Naive thymus-derived CD8-positive, alpha-beta T cell (primary cell): ENCODE measurements at places on chromosomes 13 and 19.

GRCh38 chr19:35144259-35144599, 1.2 kb downstream of the FXYD7 start:
- DNase-seq = no peak

GRCh38 chr19:1429750-1430149, 8.4 kb upstream of the RPS15 start:
- DNase-seq = no peak

- no peak for DNase-seq
These were observed 121.2 kb downstream of the PCCA start for GRCh38 chr13:100209857-100210825.

- DNase-seq = no peak
These were observed 620.6 kb downstream of the GPC6 start for GRCh38 chr13:93847162-93847561.

DNA sequence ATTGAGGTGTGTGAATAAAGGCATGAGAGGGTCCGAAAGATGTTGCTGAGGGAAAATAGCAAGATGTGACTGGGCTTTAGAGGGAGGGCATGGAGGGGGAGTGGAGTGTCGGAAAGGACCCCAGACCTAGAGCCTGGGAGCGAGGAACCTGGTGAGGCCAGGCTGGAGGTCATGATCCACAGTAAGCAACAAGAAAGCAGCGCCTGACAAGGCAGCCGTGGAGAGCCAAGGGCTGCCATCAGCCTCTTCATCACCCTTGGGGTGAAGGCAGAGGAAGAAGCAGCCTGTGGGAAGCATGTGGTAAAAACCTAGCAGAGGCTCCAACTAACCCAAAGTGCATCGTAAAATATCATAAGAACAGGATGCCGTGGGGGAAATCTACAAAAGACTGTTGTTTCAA, 162.8 kb upstream of the SOX1 start:
- DNase-seq = no peak

DNA sequence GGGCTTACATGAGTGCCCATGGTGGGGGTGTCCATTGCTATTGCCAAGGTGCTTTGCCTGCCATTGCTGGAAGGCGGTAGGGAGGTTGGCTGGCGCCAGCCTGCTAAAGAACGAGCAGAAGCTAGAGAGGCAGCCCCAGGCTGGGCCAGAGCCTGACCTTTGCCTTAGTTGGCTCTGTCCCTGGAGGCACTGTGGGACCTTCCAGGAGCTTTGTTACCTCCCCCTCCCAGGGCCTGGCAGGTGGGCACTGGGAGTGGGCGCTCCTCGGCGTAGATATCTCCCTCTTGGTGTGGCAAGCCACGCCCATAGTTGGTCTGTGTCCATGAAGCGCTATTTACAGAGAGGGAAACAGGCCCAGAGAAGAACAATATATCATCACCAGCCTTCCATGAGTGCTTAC, 2.3 kb upstream of the SLC25A42 start:
- DNase-seq = no peak

DNA sequence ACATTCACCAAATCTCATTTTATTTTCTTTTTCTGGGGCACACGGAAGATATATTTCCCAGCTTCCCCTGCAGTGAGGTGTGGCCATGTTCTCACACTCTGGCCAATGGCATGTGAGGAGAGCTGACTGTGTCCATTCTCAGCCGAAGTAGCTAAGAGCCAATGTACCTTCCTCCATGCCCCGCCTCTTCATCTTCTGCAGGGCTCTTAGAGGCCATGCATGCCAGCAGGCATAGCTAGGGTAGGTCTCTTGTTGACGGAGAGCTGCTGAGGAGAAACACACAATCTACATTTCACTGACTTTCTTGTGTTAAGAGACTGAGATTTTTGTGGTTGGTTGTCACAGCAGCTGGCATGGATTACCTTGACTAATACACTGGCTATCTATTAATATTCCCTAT, 9.8 kb upstream of the MICU2 start:
- no peak for DNase-seq

DNA sequence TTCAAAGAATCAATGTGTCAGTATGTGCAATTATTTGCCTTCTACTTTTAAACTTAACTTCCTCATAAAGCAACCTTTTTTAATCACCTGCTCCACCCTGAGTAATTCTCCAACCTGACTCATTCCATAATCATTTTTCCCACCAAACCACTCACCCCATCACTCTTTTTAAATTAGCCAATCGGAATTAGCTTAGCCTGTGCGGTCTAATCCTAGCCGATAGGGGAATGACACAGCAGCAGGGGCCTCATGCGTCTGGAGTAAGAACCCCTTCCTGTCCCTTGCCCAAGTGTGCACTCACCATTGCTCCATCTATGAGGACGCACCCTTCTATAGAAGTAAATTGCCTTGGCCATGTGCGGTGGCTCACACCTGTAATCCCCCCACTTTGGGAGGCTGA, 27.4 kb upstream of the ZNF83 start:
- no peak for DNase-seq

DNA sequence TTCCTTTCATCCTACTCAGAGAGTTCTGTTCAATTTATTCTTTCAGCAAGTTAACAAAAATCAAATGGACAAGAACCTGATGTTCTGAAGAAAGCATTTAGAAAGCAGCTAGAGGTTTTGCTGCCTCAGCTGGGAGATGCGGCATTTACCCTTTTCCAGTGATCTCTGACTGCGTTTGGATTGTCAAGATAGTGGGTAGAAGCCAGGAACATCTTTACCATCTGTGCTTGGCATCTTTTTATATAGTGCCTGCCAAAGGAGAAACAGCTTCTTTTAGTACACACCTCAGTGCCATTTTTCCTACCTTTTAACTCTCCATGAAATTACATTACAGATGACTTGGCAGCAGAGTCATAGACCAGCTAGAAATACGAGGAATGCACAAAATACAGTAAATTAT, 680.8 kb downstream of the SLITRK1 start:
- no peak for DNase-seq

GRCh38 chr13:35769812-35770211, 293.3 kb upstream of the MAB21L1 start:
- DNase-seq = no peak

DNA sequence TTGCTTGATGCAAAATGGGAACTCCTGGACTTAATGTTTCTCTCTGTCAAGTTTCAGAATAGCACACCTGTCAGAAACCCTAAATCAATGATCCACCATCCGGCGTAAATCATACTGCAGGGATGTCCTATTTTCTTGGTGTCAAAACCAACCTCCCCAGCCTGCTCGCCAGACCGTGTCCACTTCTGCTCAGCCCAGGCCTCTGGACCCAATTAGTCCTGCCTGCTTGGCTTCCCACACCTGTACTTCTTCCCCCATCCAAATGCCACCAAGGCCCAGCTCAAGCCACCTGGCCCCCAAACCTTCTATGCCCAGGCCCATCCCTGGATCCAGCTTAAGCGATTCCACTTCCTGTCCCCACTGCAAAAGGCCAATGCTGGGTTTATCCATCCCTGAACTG, 25.1 kb upstream of the PEPD start:
- no peak for DNase-seq

DNA sequence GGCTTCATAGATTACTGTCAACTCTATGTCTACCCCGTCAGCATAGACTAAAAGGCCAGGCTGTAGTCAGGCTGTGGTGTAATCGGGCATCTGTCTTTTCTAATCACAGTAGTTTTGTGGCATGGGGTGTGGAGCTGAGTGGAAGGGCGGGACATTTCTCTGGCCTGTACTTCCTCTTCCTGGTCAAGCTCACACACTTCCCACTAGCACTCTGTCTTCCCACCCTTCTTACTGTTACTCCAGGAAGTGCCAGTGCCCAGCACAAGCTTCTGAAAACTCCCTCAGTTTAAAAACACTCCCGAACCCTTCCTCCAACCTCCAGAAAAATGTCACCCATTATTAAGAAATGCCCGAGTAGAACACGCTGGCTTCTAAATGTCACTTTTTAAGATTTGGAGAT, 229.8 kb downstream of the KLF5 start:
- no peak for DNase-seq

GRCh38 chr13:40922437-40923040, 96.6 kb downstream of the ELF1 start:
- no peak for DNase-seq

DNA sequence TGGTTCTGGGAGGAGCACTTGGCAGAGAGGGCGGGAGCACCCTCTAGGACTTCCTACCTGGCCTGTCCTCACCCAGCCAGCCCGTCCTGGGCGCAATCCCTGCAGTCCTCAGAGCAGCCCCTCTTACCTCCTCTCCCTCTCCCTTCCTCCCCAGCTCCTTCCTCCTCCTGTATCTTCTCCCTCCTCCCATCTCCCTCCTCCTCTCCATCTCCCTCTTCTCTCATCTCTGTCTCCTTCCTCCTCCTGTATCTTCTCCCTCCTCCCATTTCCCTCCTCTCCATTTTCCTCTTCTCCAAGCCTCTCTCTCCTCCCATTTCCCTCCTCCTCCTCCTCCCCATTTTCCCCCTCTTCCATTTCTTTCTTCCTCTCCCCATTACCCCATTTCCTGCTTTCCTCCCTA, 89.8 kb downstream of the RYR1 start:
- no peak for DNase-seq

GRCh38 chr19:36182612-36183244, 30.5 kb upstream of the COX7A1 start:
- no peak for DNase-seq

- no peak for DNase-seq
These were observed 40.2 kb downstream of the RFXAP start for GRCh38 chr13:36859259-36859658.

DNA sequence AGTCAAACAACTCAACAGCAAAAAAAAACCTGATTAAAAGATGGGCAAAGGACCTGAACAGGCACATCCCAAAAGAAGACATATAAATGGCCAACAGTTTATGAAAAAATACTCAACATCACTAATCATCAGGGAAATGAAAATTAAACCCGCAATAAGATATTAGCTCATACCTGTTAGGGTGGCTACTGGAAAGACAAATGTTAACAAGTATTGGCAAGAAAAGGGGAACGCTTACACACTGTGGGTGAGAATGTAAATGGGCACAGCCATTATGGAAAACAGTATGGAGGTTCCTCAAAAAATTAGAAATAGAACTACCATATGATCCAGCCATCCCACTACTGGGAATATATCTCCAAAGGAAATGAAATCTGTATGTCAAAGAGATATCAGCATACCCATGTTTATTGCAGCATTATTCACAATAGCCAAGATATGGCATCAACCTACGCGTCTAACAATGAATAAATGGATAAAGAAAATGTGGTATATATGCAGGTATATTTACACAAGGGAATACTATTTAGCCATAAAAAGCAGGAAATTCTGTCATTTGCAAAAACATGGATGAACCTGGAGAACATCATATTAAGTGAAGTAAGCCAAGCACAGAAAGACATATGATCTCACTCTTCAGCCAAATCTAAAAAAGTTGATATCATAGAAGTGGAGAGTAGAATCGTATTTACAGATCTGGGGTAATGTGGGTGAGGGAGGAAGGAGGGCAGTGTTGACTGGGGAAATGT, 2.3 kb downstream of the ZNF780A start:
- DNase-seq = no peak

DNA sequence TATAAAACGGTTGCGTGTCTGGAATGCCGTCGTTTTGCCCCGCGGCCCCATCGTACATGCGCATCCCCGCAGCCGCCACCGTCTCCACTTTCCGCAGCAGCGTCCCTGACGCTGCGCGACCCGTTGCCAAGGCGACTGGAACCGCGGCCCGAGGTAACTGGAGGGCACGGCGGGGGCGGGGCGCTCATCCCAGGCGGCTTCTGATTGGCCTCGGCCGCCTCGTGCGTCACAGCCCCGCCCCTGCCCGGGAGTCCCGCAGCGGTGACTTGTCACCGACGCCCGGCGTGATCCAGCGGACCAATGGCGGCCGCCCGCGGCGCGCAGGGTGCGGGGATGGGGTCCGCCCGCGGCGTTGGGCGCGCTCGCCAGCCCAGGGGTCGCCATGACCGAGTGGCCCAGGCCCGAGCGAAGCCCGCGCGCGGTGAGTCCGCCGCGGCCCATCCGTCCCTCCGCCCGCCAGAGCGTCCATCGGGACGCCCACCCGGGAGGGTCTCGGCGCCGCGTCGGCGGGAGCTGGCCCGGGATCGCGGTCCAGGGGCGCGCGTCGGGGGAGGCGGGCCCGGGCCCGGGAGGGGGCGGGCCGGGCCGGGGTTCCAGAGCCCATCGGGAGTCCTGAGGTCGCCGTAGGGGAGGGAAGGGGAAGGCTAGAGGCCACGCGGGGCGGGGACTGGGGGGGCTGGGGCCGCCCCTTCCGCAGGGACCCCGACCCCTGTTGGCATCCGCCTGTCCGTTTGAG, at the start of gene ZSCAN1:
ZSCAN1 (plus strand) TSS at position 285 of the 736 bp plus-strand sequence. CDS start 3,812 bp downstream, outside the sequence.
- peak; percentile 25 for DNase-seq

DNA sequence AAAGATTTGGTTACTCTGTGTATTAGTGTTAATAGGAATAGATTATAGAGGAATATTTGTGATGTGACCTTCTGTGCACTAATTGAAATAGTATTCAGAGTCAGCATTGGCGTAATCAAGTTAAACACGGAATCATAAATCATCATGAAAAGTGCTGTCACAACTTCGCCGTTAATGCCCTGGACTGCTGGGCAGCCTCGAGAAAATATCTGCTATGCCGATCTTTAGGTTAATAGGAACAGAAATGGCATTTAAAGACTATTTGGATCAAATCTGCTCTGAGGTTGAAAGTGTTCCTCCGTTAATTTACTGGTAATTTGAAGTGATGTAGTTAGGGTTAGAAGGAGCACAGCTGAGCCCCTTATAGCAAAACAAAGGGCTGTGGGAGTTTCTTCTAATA, 219.0 kb downstream of the MZT1 start:
- no peak for DNase-seq

DNA sequence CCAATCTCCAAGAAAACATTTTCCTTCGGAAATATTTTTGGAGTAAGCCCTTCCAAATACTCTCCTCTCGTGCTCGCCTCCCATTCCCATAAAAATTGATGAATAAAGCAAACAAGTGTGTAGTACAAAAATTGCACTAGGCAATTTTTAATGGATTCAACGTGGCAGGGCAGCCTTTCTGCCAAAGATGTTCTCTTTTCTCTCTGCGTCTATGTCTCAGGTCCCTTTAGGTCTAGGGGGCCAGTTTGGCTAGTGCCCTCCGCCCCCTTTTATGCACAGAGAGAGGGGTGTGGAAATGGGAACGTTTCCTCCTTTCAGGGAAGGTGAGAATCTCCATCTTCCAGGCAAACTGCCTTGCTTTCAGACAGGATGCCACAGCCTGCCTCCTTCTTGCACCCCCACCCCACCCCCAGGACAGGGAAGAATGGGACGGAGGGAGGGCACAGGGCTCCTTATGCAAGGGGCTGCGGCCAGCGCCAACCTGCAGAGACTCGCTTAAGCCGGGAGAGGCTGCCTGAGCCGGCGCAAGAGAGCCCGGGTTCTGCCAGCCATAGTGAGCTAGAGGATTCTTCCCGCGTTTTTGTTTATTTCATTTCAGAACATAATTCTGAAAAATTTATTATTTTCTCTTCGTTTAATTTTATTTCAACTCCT, 2.7 kb upstream of the ZIC2 start:
- DNase-seq = peak; percentile 15

GRCh38 chr13:34767778-34768177, 174.3 kb upstream of the NBEA start:
- no peak for DNase-seq

- no peak for DNase-seq
These were observed 16.6 kb downstream of the PRKCSH start for GRCh38 chr19:11451871-11452619.
